T-cell (primary cell): ENCODE measurements at places on chromosomes 11 and 22. TPM values are rescaled to one million over a fixed set of nuclear protein-coding genes. Genes with fewer than 3 reads are reported as not detected.

- DNase-seq = peak; percentile 14
These were observed 53.3 kb downstream of the WNT11 start for GRCh38 chr11:76152741-76153570.

DNA sequence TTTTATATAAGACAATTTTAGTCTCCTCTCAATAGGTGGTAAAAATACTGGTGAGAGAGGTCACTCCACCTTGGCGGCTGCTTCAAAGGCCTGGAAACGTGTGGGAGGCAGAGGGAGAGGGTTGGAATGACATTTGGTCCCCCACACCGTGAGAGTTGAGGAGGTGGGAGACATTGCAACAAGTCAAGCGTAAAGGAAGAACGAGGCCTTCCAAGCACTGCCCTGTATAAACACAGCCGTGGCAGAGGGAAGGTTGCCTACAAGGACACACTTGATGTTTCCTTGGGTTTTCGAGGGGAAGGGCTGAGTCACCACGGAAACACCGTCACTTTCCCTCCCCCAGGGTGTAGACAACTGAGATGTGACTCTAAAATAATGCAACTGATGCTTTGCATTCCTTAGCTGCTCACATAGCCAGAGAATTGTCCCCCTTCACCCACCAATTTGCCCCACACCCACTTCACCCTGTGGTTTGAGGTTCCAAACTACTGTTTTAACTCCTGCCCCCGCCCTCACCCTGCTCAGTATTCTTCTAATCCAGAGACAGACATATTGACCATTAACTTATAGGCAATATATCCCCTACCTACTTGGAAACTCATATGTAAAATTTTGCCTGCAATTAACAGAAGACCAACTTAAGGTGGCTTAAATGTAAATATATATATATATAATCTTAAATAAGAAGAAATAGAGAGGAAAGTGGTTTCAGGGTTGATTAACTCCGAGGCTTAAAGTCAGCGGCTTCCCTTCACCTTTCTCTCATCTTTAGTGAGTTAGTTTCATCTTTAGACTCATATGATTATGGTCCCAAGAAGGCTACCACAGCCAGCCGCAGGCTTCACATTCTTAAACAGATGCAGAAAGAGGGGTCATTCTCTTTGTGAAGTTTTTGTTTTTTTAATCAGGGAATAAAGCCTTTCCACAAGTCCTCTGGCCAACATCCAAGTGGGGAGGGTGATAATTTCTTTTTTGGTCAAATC lies 54.1 kb upstream of the BDNF start:
- no peak for DNase-seq

DNA sequence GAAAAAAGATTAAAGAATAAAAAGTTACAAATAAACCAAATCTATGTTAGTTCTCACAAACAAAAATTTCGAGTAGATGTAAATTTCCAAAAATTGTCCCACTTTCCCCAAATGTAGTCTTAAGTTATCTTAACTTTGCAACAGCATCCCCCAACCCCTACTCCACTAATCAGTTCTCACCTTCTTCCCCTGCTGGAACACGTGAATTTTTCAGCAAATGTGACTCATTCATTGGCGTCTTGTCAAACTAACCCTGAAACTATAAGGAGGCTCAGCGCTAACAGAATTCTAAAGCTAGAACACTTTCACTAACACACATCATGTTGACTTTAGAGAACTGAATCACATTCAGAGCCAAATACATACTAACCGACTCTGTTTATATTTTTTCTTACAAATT lies 46.1 kb downstream of the PHF21A start:
- DNase-seq = no peak

DNA sequence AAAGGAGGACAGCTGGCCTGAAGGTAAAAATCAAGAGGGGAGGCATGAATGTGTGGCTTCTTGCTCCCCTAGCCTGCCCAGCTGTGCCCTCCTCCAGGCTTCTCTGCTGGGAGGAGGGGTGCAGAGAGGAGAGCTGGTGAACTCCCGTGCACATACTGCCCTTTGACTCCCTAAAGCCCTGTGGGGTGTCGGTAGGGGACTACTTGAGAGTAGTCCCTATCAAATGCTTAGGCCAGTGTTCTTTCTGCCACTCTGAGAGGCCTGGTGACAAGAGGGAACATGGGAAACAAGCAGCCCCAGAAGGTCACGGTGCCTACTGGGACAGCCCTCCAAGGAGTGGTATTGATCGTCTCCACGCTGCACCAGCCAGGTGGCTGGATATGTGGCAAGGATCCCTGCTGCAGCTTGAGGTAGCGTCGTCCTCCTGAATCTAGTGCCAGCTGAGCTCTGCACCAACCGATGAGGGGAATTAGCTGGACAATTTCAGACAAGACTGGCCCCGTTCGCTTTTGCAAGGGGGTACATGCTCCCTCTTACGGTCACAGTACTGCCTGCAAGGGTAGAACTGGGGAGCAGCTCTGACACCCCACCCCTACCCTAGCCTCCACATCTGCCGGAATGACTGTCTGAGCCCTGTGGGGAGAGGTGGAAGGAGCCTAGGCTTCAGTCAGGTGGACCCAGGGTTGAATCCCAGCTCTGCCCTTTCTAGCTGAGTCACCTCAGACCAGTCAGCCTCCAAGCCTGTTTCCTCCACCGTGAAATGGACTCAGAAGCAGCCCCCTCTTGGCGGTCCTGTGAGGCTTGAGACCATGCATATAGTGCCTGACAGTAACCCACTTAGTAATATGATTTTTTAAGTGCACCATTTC lies 17.1 kb upstream of the C11orf96 start:
- no peak for DNase-seq

SLC35F2 gene
- total RNA-seq = 6.4 TPM

UQCR10 gene
- total RNA-seq = 38.3 TPM

DNA sequence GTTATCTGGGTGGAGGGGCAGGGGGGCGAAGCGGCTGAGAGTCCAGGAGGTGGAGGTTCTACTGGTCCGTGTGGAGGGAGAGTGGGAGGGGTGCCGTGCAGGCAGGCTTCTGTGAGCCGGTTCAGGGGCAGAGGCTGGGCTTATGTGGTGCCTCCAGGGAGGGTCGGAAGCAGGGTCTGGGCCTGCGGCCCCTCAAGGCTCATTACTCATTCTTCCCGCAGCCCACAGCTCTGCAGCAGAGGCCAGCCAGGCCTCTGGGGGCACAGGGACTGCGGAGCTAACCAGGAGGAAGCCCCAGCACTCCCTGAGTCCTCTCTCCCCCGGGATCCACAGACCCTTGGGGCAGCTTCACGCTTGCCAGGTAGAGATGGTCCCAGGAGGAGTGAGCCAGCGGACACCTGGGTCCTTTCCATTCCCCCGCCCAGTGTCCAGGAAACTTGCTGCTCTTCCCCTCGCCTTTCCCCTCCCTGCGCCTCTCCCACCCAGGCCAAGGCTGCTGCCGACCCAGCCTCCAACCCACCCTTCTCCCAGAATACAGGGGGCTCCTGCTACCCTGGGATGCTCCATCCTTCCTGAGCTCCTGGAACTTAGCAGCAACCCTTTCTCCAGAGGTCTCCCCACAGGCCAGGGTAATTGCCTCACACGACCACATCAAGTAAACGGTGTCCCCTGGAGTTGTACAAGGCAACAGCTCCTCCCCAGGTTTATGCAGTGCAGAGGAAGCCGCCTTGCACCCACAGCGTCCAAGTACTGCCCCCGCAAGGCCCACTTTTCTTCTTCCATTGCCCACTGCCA lies 6.3 kb downstream of the NRXN2 start:
- DNase-seq = no peak

DNA sequence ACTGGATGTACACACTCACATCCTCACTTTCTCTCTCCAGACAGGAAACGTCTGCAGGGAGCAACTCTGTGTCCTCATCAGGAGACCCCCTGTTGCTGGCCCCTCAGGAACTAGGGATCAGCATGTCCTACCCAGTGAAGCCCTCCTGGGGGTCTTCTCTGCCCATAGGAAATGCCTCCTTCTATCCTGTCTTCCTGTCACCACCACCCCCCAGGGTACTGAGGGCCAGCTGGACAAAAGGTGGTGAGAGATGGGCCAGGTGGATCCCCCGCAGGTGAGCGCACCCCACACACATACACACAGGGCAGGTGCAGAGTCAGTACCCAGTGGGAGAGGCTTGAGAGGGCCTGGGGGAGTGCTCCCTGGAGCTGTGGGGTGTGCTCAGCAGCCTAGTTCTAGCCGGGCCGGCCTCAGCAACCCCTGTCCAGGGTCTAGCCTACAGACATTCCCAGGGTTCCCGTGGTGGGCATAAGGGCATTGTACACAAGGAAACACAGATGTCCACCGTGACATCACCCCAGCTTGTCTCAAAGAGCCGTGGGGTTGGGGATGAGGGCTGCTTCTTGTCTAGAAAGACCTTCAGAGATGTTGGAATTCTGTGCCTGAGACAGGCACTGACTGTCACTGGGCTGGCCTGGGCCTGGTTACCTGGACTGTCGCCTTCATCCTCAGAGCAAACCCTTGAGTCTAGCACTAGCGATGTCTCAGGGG lies 9.2 kb downstream of the GP1BB start:
- DNase-seq = no peak

DNA sequence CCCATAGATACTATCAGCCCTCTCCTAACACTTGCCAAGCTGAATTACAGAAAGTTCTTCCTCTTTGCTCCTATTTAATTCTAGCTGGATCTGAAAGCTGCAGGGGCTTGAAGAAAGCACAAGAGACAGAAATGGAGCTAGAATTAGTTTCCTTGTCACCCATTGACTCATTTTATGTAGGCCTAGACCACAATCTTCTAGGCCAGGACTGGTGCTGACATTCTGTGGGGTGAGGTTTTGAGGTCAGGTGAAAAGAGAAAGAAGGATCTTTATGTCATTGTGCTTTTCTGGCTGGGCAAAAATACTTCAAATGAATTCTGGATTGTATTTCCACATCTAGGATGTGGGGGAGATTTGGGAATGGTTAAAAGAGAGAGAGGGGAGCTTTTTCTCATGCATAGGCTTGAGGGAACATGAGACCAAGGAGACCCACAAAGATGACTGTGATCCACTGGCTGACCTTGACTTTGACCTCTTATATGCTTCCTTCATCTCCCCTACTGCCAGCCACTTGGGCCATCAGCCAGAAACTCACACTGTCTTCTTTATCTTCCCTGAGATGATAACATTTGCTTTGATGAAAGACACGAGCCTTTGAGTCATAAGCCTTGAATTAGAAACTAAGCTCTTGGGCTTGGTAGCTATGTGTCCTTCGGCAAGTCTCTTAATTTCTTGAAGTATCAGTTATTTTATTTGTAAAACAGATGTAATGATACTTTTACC lies 274.9 kb upstream of the CADM1 start:
- no peak for DNase-seq

DNA sequence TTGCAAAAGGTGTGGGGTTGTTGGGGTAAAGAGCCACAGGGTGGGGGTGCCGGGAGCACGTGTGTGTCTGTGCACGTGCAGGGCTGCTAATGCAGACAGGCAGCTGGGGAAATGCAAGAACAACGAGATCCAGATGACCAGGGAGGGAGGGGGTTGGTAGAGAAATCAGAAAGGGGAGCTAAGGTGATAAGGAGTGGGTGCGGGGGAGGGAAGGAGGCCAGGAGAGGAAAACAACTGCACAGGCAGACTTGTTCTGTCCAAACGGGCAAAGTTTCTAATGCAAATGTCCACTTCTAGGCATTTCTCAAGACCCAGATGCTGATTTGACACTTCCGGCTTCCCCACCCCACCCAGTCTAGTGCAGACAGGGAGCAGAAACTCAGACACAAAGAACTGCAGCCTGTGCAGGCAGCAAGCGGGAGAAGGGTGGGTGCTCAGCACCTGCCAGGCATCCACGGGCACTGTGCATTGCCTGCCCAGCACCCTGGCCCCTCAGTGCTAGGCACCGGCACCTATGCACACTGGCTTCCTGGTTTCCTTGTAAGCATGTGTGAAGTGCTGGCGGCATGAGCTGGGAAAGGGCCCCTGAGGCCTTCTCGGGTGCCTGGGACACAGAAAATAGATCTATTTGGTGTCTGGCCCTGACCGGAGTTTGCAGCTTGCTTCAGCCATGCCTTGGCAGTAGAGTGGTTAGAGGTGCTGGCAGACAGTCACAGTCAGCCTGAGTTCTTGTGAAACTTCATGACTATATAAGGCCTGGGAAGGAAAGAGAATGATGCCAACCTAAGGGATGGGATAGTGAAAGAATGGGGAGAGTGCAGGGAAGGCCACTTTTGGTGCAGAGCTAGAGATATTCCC lies 220.1 kb upstream of the SORL1-AS1 start:
- DNase-seq = no peak

GRCh38 chr22:35589071-35589755 lies 27.9 kb downstream of the MB start:
- no peak for DNase-seq

FOSL1 gene
- total RNA-seq = 0.49 TPM

DNA sequence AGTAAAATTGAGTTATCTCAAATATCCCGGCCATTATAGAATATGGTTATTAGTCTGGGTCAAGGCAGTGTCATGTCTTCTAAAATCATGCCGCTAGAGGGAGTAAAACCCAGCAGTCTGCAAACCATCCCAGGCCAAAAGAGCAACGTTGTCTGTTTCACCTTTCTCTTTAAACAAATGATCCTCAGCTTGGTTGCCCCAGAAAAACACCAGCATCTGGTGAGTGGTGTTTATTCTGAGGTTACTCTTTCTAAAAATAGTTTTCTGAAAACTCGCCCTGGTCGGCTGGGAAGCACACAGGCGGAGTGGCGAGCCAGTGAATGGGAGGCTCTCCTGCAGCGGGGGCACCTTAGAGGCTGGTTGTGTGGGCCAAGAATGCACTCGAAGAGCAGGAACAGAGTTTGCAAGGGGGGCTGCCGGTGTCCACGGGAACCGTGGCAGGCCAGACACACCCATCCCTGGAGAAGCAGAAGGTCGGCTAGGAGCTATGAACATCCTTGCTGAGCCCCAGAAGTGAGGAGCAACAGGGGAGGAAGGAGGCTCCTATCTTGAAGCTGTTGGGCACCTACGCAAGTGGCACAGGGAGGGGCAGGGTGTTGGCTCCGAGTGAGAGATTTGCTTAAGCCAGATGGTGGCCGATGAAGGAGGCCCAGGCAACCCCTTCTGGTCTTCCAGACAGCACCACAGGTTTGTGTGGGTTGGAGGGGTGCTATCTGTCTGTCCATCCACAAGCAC lies 297.1 kb downstream of the ETS1 start:
- DNase-seq = peak; percentile 69

DNA sequence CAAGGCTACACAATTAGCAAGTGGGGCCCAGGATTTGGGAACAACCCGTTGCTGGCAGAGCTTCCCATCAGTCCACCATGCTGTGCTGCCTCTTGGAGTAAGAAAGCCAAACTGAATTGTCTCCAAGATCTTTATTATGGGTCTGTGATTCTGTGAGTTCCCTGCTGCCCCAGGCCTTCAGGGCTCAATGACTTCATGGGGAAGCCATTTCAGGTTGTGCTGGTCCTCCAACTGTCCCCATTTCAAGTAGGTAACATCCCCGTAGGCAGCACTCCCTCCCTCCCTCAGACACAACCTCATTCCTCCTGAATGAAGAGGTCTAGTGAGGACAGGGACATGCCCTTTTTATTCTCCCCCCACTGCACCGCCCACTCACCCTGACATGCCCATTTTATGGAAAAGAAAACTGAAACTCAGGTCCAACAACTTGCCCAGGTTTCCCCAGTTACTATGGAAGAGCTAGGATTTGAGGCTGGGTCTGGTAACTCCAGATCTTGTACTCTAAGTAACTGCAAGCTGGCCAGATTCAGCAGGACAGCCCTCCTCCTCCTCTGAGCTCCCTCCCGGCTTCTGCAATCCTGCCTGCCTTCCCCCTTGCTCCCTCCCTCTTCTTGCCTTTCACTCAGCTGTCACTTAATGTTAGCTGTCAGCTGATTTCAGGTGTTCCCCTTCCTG lies 8.2 kb upstream of the YWHAH start:
- no peak for DNase-seq

GRCh38 chr11:129723761-129724162 lies 91.9 kb upstream of the TMEM45B start:
- DNase-seq = no peak

- no peak for DNase-seq
These were observed 352.8 kb downstream of the BUD13 start for GRCh38 chr11:116420030-116420429.
